ENCODE measurements at places on chromosomes 3 and 15.

DNA sequence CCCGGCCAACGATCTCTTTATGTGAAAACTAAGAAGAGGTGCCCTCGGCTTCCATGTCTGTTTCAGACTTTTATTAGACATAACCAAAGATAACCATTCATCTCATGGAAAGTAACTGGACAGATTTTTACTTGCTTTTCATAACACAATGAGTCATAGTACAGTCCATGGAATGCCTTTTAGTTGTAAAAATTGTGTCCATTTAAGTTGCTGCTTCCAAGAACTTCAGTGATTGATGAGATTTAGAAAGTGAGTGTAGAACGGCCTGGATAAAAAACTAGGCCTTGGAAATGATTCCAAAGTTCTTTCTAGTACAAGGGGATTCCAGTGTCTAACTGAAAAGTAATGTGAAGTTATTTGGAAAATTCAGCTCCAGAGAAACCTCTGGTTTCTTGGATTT, 10.8 kb downstream of the EIF2AK4 start:
- H3K4me1 ChIP-seq: no peaks in the 10 kb centered on the region
- no peaks in the 10 kb centered on the region for H3K27me3 ChIP-seq
- H3K4me3 ChIP-seq: no peak overlapping the region
- peaks cover 61% of the 10 kb centered on the region for H3K36me3 ChIP-seq
- DNase-seq: no peak
- no peak overlapping the region for H3K27ac ChIP-seq

GRCh38 chr15:63402498-63403253, 21.0 kb upstream of the CA12 start:
- no peak overlapping the region for H3K27ac ChIP-seq
- H3K27me3 ChIP-seq: no peaks in the 10 kb centered on the region
- H3K4me1 ChIP-seq: no peaks in the 10 kb centered on the region
- H3K36me3 ChIP-seq: no peaks in the 10 kb centered on the region
- DNase-seq: no peak

GRCh38 chr15:81939604-81940440, 106.0 kb downstream of the MEX3B start:
- no peak overlapping the region for H3K4me3 ChIP-seq
- no peaks in the 10 kb centered on the region for H3K4me1 ChIP-seq
- no peaks in the 10 kb centered on the region for H3K27me3 ChIP-seq
- DNase-seq: no peak
- H3K27ac ChIP-seq: no peak overlapping the region

DNA sequence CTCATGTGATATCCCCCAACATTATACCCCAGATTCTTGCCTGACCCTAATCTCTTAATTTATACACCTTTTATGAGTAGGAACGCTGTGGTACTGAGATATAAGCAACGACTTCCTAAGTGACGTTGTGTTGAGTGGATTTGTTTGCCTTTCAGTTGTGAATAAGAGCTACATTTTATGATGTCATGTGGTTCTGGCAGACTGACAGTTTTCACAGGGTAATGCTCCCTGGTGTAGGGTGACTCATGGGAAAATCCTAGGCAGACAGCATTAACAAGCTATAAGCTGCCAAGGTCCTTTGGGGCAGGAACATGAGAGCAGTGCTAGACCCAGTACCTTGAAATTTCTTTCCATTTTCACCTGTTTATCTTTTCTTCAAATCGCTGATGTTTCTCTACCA, 11.2 kb downstream of the C3orf52 start:
- no peaks in the 10 kb centered on the region for H3K4me1 ChIP-seq
- no peaks in the 10 kb centered on the region for H3K27me3 ChIP-seq
- no peak overlapping the region for H3K27ac ChIP-seq

DNA sequence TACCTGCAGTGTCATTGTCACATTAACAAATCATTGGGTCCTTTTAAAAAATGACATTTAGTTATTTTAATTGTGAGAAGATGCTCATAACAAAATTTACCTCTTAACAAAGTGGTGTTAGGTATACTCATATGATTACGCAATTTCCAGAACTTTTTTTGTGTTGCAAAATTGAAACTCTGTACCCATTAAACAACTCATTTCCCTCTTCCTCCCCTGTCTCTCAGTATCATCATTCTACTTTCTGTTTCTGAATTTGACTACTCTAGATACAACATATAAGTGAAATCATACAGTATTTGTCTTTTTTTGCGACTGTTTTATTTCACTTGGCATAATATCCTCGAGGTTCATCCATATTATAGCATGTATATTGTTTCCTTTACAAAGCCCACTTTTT, 58.7 kb upstream of the CHST2 start:
- H3K4me3 ChIP-seq: no peak overlapping the region
- no peaks in the 10 kb centered on the region for H3K27me3 ChIP-seq
- no peak overlapping the region for H3K27ac ChIP-seq
- peaks cover 3% of the 10 kb centered on the region for H3K4me1 ChIP-seq
- peaks cover 19% of the 10 kb centered on the region for H3K36me3 ChIP-seq

DNA sequence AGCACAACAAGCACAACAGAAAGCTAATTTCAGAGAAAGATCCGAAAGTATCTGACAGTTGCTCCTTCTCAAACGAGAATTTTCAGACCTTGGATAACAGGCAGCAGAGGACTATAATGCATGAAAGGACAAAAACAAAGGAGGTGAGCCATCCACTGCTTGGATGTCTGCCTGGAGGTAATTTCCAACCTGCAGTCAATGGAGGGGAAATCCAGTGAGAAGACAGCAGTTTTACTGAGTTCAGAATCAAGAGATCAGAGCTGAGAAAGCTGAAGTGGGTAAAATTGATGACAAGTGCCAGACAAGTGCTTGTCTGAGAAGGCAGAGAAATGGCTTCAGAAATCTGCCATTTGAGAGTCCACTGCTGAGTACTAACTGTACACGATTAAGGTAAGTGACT, 22.1 kb downstream of the UBE3A start:
- no peaks in the 10 kb centered on the region for H3K27me3 ChIP-seq
- H3K27ac ChIP-seq: no peak overlapping the region
- H3K36me3 ChIP-seq: peaks cover 13% of the 10 kb centered on the region
- H3K4me1 ChIP-seq: peaks cover 5% of the 10 kb centered on the region
- no peak overlapping the region for H3K4me3 ChIP-seq

DNA sequence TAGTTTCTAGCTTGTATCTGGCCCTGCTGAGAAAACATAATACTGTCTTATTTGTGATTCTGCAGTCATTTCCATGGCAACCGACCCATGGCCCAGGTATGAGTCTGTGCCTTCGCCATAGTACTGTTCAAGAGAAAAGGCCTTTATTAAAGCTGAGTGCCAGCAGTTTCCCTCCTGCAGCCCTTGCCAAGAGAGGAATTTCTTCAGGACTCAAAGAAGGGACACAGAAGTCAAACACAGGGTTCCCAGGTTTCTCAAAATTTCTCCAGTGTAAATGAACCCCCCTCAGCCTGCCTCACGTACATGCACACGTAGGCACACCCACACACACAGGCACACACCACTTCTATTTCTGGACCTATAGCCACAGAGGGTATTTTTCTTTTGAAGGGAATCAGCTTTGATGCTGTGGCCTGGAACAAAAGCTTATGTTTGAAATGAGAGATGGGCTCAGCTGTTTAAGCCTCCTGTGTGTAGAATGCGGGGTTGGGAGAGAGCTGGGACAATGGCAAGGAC, 269.2 kb downstream of the PDCD6IP start:
- no peak overlapping the region for H3K27ac ChIP-seq
- no peaks in the 10 kb centered on the region for H3K27me3 ChIP-seq
- H3K4me1 ChIP-seq: no peaks in the 10 kb centered on the region

- H3K27ac ChIP-seq: no peak overlapping the region
- DNase-seq: no peak
- no peak overlapping the region for H3K4me3 ChIP-seq
- no peaks in the 10 kb centered on the region for H3K36me3 ChIP-seq
Observed at GRCh38 chr3:126155819-126156218, 24.6 kb downstream of the ALDH1L1 start.

- no peak overlapping the region for H3K4me3 ChIP-seq
- DNase-seq: no peak
- H3K27me3 ChIP-seq: no peaks in the 10 kb centered on the region
- H3K27ac ChIP-seq: no peak overlapping the region
Observed at GRCh38 chr15:54250326-54250725, 272.1 kb downstream of the UNC13C start.

DNA sequence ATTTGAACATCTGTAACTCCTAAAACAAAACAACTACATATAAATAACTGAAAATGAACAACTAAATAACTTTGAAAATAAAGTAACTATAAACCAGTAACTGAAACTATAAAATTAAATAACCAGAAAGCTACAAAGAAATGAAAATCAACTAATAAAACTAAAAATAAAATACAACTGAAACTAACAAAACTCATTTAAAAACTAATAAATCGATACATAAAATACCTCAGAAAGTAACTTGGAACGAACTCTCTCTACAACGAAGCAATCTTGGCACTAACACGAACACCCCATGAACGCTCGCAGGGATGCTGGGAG, 15.9 kb upstream of the LAMP3 start:
- peak overlapping the region; percentile 48 for H3K4me3 ChIP-seq
- no peak for DNase-seq
- H3K4me1 ChIP-seq: no peaks in the 10 kb centered on the region
- no peaks in the 10 kb centered on the region for H3K36me3 ChIP-seq
- H3K27ac ChIP-seq: no peak overlapping the region
- H3K27me3 ChIP-seq: no peaks in the 10 kb centered on the region

DNA sequence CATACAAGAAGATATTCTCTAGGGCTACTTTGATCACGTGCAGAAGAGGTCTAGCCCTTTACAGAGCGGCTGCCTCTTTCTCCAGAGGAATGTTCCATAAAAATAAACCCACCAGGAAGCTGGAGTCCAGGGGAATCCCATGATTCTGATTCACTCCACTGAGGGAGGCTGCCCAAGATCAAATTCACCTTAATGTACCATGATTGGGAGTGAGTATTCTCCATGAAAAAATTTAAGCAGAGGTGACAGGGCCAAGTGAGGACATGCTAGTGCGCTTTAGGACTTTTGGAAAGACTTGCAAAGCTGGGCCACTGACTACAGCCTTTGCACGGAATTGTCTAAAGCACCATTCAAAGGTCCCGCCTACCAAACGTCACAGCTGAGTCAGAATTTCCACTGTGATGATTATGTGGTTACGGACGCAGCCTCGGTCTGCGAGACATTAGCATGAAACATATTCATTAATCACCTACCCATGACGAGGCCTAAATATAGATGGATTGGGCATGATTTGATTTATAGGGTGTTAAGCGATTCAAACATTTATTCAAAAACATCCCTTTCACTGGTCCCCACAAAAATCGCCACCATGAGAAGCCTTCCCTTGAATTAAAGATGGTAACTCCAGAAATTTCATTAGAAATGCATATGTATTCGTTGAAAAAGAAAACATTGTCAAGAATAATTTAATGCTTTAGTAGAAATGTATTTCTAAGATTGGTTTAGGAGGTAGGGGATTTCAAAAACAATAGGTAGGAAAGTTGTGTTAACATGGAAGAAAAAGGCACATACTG, 152.6 kb downstream of the GREM1 start:
- H3K27me3 ChIP-seq: no peaks in the 10 kb centered on the region
- peaks cover 12% of the 10 kb centered on the region for H3K4me1 ChIP-seq
- no peak for DNase-seq
- H3K36me3 ChIP-seq: no peaks in the 10 kb centered on the region
- H3K27ac ChIP-seq: no peak overlapping the region
- H3K4me3 ChIP-seq: no peak overlapping the region

- DNase-seq: peak; percentile 16
- H3K27me3 ChIP-seq: no peaks in the 10 kb centered on the region
- H3K4me1 ChIP-seq: no peaks in the 10 kb centered on the region
- H3K27ac ChIP-seq: no peak overlapping the region
- no peak overlapping the region for H3K4me3 ChIP-seq
Observed at GRCh38 chr3:126135406-126136076, 44.8 kb downstream of the ALDH1L1 start.

DNA sequence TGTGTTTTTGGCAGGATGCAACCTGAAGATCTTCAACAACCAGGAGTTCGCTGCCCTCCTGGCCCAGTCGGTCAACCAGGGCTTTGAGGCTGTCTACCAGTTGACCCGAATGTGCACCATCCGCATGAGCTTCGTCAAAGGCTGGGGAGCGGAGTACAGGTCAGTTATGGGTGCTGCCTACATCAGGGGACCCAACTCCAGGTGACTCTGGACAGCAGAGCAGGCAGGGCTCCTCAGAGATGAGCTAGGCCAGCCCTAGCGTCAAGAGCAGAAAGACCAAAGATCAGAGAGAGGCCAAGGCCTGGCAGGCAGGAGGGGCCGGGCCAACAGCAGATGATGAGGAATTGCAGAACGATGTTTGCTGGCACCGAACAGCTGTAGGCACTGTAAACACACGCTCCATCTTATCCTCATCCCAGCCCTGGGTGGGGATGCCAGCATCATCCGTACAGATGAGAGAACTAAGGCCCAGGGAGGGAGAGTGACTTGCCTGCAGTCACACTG, 67.1 kb downstream of the AAGAB start:
- H3K4me1 ChIP-seq: no peaks in the 10 kb centered on the region
- no peaks in the 10 kb centered on the region for H3K27me3 ChIP-seq
- H3K4me3 ChIP-seq: no peak overlapping the region
- peak overlapping the region; percentile 57 for H3K27ac ChIP-seq

DNA sequence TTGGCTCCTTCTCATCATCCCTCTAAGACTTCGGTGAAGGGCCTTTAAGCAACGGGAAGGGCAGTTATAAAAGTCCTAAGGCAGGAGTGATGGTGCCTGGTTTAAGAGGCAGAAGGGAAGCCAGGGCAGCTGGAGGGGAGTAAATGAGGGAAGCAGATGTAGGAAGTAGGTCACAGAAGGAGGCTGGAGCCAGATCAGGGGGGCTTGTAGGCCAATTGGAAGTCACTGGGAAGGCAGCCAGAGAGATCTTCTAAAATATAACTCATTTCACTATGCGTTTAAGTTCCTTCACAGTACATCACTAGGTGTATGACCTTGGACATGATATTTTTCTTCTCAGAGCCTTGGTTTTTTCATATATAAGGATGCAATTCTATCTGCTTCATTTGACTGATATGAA, 94.7 kb downstream of the MYH15 start:
- H3K4me1 ChIP-seq: no peaks in the 10 kb centered on the region
- no peaks in the 10 kb centered on the region for H3K36me3 ChIP-seq
- no peak overlapping the region for H3K27ac ChIP-seq
- H3K27me3 ChIP-seq: no peaks in the 10 kb centered on the region
- H3K4me3 ChIP-seq: no peak overlapping the region
- no peak for DNase-seq

- no peak overlapping the region for H3K27ac ChIP-seq
- H3K4me1 ChIP-seq: no peaks in the 10 kb centered on the region
- no peak overlapping the region for H3K4me3 ChIP-seq
- H3K27me3 ChIP-seq: peaks cover 8% of the 10 kb centered on the region
- no peak for DNase-seq
- no peaks in the 10 kb centered on the region for H3K36me3 ChIP-seq
Observed at GRCh38 chr15:59941612-59942011, 62.5 kb upstream of the FOXB1 start.

- no peaks in the 10 kb centered on the region for H3K36me3 ChIP-seq
- DNase-seq: no peak
- no peak overlapping the region for H3K4me3 ChIP-seq
- no peaks in the 10 kb centered on the region for H3K27me3 ChIP-seq
Observed at GRCh38 chr3:108887777-108888176, 65.2 kb downstream of the TRAT1 start.

GRCh38 chr15:91882858-91883586, 29.5 kb downstream of the SLCO3A1 start:
- H3K27me3 ChIP-seq: no peaks in the 10 kb centered on the region
- H3K4me3 ChIP-seq: no peak overlapping the region
- peaks cover 38% of the 10 kb centered on the region for H3K4me1 ChIP-seq
